Thymus (tissue), 14 donors: ENCODE measurements at places on chromosomes 1 and 21. TPM values are rescaled to one million over a fixed set of nuclear protein-coding genes. Genes with fewer than 3 reads are reported as not detected.

GRCh38 chr1:91610789-91611188, 110.1 kb downstream of the CDC7 start:
- H3K4me1 ChIP-seq = no peaks in the 10 kb centered on the region
- H3K27me3 ChIP-seq = no peaks in the 10 kb centered on the region
- no peak for DNase-seq
- no peaks in the 10 kb centered on the region for H3K36me3 ChIP-seq

GRCh38 chr1:110951161-110951560, 12.6 kb downstream of the LRIF1 start:
- DNase-seq = no peak
- no peaks in the 10 kb centered on the region for H3K27me3 ChIP-seq
- peaks cover 21% of the 10 kb centered on the region for H3K36me3 ChIP-seq
- no peaks in the 10 kb centered on the region for H3K4me1 ChIP-seq
- H3K27ac ChIP-seq = no peak overlapping the region

ZNF678 gene
- polyA plus RNA-seq = 2.3 TPM

NR0B2 gene
- 0.18 TPM for polyA plus RNA-seq

MPZ gene
- 4.5 TPM for polyA plus RNA-seq
